ENCODE measurements at places on chromosomes 5 and 9.

DNA sequence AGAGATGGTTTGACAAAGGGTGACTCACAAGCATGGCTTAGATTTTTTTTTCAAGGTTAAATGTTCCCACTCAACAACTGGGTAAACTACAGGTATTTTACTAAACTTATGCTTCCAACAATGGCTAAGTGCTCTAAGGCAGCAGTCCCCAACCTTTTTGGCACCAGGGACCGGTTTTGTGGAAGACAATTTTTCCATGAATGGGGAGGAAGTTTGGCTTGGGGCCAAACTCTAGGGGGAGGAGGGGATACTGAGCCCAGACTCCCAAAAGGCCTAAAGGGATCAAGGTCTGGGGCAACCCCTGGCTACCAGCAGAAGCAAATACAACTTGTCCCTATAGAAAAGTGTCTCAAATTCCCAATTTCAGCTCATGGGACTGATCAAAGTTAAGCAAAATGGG is 32.0 kb upstream of the HSD17B3 start:
- no peak for DNase-seq

DNA sequence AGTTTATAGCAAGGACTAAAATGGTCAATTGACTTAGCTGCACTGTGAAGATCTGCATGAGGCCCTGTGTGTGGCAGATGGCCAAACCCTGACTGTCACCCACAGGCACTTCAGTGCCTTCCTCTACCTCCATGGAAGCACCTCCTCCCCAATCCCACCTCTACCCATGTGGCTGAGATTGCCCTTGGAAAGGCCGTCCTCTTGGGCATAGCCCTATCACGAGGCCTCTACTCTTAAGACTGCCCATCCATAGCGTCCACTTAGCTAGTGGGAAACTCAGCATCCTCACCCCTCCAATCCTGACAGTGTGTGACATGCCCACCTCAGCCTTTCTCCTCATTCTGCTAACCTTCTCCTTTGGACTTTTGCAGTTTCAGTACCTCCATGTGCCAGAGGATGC is 510.2 kb downstream of the BNC2 start:
- DNase-seq: no peak

DNA sequence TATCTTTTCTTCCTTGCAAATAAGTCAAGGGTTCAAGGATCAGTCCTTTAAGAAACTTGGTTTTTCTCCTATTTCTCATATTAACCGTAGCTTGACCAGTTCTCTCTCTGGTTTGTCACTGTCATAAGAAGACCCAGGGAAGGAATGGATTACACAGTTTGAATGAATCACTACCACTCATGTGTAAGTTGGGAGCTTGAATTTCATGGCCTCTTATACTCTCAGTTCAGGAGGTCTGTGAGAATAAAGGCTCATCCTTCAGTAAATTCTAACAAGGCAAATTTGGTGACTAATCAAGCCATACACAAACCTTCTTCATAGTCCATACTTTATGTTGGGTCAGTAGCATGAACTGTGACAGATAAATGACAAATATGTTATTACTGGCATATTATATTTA is 323.1 kb upstream of the ACTBL2 start:
- DNase-seq: no peak

GRCh38 chr5:40389591-40389990 is 290.1 kb upstream of the PTGER4 start:
- DNase-seq: no peak

DNA sequence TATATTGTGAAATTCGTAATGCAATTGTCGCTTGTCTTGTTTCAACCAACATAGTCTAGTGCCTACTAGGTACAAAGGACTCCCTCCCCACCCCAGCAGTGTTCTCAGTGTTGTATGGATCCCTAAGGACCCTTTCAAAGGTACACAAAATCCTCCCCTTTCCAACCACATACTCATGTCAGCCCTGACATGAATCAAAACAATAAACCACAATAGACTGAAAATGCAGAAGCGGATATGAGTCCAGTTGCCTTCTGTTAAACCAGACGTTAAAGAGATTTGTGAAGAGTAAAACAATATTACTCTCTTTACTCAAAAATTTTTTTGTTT is 82.4 kb upstream of the IFNK start:
- DNase-seq: no peak

- DNase-seq: no peak
Measured at GRCh38 chr5:38680094-38680825, 123.8 kb upstream of the LIFR start.

DNA sequence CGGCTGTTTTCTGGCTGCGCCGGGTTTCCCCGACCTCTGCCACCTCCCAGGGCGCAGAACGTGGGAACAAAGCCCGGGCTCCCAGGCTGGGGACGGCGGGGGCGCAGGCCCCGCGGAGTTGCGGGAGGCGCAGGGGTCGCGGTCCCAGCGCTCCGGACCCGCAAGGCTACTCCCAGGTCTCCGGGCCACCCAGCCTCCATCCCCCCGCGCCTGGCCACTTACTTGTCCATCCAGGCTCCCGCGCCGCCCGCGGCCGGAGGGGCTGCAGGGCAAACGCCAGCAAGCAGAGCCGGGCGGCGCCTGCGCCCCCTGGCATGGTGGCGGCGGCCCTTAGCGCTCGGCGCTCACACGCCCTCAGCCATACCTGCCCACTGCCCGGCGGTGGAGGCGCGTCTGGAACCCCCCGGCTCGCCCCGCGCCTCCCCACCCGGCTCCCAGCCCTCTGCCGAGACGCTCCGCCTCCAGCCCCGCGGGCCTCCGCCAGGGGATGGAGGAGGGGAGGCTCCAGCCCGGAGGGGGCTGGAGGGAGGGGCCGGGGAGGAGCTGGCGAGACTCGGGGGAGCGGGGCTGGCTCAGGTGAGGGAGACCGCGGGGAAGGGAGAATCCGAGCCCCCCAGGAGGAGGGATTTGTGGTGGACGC is at the start of gene ADAM19:
Gene ADAM19, minus strand, starts transcription at position 395 of the 640 bp plus-strand sequence. Its CDS starts 79 bp downstream, at position 316.
- DNase-seq: no peak

GRCh38 chr5:135127439-135128240 is 93.6 kb upstream of the PITX1 start:
- peak; percentile 25 for DNase-seq

DNA sequence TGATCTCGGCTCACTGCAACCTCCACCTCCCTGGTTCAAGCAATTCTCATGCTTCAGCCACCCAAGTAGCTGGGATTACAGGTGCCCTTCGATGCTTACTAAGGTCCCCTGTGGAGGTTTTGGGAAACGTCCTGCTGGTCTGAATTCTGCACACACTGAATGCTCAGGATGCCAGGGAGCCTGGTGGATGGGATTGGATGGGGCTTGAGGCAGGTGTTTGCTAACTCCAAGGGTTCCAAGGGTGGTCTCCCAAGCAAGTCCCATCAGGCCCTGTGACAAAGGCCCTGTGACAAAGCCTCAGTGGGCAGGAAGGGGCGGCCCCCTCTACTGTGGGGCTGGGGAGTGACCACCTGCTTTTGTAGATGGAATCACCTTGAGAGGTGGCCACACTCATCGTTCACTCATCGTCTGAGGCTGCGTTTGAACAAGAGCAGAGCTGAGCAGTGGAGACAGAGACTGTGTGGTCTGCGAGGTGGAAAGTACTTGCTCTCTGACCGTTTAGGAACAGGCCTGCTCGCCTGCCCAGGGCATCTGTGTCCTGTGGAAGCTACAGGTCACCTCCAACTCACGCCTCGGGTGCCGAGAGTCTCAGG is 40.2 kb downstream of the MRPL36 start:
- no peak for DNase-seq

DNA sequence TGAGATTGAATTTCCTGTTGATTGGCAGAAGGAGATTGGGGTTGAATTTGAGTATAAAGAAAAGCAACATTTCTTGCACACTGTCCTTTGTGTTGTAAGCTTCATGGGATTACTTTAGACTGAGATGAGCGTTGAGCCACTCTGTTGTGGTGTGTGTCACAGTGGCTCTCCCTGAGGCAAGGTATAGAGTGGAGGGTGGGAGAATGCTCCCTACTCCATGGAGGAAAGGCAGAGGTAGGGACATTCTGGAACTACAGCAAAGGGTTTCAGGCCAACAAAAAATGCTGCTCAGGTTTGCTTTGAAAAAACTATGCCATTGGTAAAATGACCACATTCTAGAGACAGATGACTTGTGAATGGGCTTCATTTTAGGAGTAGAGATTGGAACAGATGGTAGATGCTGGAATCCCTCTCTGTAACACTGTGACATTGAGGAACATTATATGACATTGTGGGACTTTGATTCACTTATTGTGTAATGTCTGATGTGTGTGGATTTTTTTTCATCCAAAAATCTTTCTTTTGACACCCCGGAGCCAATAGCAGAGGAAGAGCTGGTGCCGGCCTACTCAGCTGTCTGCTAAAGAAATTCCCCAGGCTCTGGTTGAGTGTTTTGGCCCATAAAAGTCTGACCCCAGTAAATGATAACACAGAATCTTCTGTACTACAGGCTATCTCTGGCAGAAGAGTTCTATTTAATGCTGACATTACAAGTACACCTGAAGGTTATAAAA is 6.2 kb upstream of the CEP120 start:
- no peak for DNase-seq

GRCh38 chr9:136535070-136535469 is 10.8 kb downstream of the NOTCH1 start:
- DNase-seq: no peak

DNA sequence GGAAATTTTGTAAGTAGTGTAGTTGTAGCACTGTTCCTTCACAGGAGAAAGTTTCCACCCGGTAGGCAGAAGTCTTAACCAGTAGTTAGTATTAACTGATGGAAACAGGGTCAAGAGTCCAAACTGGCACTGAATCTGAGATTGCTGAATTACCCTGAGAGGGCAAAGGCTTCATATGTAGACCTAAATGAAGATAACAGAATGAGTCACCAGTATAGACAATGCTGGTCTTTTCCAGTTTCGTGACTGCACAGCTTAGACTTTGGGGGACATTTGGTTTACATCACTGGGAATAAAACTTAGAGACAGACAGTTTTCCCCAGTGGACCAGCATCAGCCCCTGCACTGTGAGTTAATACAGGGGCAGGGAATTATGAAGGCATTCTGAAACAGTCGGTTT is 60.5 kb downstream of the PCSK5 start:
- DNase-seq: peak; percentile 35

DNA sequence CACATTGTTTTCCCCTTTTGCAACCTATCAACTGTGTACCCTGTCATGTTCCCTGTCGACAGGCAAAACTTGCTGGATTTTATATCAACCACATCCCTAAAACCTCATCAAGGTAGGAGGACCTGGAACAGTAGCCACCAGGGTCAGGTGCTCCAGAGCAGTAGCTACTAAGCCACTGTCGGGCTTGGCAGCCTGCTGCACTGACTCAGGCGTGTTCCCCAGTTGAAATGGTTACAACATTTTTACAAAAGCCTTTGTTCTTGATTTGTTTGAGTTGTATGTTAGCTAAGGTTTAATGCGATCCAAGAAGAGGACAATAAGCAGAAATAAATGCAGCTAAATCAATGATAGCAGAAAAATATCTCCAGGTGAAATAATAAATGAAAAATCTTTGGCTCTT is 407.4 kb upstream of the TLE4 start:
- DNase-seq: no peak

DNA sequence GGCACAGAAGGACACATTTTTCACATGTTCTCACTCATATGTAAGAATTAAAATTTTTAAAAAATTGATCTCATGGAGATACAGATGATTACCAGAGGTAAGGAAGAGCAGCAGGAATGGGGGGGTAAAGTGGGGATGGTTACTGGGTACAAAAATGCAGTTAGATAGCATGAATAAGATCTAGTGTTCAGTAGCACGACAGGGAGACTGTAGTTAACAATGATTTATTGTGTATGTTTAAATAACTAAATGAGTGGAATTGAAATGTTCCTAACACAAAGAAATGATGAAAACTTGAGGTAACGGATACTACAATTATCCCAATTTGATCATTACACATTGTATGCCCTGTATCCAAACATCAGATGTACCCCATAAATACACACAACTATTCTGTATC is 15.2 kb upstream of the TGFBI start:
- no peak for DNase-seq

GRCh38 chr9:79990536-79990935 is 418.8 kb downstream of the TLE4 start:
- no peak for DNase-seq

DNA sequence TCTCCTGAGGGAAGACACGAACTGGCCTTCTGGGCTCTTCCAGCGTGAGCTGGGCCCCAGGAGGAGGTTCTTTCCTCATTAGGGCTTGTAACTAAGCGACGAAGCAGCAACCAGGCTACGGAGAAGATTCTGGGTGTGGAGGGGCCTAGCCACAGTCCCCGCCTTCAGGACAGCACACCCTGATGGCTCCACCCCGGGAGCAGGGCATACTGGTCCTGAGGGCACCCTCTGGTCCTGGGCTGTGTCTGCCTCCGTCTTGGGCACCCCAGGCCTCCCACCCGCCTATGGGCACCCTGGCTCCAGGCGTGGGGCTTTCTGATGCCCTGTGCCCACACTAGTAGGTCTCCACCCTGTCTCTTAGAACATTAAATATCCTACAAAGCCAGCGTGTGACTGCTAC is 136.4 kb downstream of the OLFM1 start:
- DNase-seq: no peak

GRCh38 chr5:19987612-19988361 is at the start of gene CDH18:
Gene CDH18, minus strand, starts transcription at chr5:19988200. Its CDS starts 149,214 bp downstream, at chr5:19838986.
- peak; percentile 4 for DNase-seq

DNA sequence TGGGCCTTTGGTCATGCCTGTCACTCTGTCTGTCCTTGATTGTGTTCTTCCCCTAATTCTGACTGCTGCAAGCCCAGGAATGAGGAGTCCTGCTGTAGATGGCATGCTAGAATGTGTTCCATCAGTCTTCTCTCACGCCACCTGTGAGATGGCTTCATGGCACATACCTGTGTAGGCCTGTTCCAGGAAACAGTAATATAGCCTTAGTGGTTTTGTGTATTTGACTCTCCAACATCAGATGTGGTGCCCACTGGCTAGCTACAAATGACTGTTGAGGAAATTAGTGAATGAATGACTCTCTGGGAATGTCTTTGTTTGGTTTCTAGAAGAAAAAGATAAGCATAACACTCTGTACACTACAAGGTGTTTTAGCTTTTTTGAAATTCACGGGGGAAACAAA is 367.5 kb downstream of the KDM4C start:
- DNase-seq: no peak

DNA sequence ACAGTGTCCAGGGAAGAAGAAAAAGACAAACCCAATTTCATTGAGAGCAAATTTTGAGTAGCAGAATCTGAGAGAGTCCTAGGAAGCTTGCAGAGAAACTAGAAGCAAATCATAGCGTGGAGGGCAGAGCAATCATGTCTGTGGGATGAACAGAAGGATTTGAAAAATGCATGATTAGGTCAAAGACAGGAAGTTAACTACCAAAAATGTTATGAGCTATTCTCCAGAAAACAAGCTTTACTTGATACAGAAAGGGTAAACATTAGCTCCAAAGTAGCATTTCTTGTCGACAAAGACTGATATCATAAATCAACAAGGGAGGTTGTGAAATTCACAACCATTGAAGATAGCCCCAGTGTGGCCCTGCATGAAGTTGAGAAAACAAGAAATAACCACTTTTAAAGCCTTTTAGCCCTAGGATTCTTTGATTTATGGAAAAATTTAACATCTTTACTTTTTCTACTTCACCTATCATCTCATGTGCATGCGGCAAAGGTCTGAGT is 97.7 kb upstream of the MEGF10 start:
- DNase-seq: no peak

- DNase-seq: no peak
Measured at GRCh38 chr5:180069589-180070247, 1.8 kb downstream of the RNF130 start.

GRCh38 chr5:116622375-116623050 is 47.9 kb upstream of the SEMA6A start:
- DNase-seq: no peak
